ENCODE measurements at places on chromosomes 11 and 22. TPM values are rescaled to one million over a fixed set of nuclear protein-coding genes. Genes with fewer than 3 reads are reported as not detected.

The OR51F2 gene
- not detected for total RNA-seq

The SCN2B gene
- not detected for total RNA-seq

The SOX6 gene
- total RNA-seq = 11.1 TPM

The CLMP gene
- not detected for total RNA-seq

The SORL1 gene
- total RNA-seq = 21.3 TPM

The HPX gene
- 29.6 TPM for total RNA-seq

Data from HepG2 (cell line).